ENCODE measurements at places on chromosomes 13 and 19.
A peak's percentile ranks its signal among the peaks of the same experiment; 100 is the strongest.

DNA sequence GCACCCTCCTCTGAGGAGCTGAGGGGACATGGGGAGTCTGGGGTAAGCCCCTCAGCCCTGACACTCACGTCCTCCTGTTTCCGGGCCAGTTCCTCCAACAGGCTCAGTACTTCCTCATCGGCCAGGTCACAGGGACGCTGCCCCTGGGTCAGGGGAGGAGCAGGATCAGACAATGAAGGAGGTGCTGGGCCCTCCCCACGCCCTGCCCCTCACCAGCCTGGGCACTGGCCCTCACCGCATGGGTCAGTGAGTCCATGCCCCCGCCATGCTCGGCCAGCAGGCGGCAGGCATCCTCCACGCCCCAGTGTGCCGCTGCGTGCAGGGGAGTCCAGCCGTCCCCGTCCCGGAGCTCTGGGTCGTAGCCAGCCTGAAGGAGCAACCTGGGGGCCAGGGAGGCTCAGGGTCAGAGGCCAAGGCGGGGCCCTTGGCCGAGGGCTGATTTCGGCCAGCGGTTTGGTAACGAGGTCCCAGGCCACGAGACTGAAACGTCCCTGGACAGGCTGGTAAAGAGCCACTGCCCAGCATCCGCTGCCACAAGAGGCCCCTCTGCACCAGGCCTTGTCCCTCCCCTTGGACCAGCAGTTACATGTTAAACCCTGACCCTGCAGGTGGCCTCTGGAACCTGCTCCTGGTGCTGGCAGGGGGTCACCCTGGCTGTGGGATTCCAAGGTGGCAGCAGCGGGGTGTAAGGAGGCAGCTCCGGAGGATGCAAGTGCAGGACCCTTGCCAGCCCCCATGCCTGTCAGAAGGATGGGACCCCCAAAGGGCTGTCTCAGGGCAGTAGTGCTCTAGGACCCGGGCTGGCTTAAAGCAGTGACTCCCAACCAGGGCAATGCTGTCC, 18.5 kb downstream of the PPP1R12C start:
- DNase-seq: no peak

DNA sequence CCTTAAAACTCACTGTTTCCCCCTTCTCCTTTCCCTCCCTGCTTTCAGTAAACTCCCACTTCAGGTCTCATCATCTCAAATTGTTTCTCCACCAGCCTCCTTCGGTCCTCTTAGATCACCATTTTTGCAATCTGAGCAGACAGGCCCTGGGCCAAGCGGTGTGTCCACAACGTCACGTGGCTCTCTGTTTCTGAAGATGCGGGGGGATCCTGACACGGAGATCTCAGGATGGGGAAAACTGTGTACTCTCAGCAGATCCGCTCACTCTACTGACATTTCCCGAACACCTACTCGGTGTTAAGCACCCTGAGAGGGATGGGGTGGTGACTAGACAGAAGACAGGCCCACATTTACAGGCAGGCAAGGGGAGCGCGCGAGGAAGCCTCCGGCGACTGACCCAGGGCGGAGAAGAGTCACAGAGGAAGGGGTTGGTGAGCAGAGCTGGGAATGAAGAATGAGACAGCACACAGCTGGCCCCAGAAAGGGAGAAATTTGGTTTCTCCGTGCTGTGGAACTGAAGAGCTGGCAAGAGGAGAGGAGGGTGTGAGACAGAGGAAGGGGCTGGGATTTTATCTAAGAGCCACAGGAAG, 38.8 kb downstream of the SERP2 start:
- DNase-seq: no peak

DNA sequence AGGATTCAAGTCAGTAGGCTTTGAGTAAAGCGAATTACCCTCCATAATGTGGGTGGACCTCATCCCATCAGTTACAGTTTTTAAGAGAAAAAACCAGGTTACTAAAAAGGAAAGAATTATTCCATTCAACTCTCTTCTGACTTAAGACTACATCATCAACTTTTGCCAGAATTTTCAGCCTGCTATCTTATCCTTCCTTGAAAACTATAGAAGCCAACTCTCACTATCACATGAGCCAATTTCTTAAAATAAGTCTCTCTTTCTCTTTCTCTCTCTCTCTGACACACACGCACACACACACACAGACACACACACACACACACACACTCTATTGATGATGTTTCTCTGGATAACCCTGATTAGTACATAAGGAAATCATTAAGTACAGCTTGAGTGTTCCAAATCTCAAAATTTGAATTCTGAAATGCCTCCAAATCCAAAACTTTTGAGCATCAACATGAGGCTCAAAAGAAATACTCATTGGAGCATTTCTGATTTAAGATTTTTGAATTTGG, 217.0 kb upstream of the PRR20A start:
- no peak for DNase-seq

GRCh38 chr13:39588384-39588783, 14.6 kb downstream of the LHFPL6 start:
- DNase-seq: no peak

- peak; percentile 8 for DNase-seq
These were observed 546 bp downstream of the TBC1D4 start for GRCh38 chr13:75481176-75482069.

DNA sequence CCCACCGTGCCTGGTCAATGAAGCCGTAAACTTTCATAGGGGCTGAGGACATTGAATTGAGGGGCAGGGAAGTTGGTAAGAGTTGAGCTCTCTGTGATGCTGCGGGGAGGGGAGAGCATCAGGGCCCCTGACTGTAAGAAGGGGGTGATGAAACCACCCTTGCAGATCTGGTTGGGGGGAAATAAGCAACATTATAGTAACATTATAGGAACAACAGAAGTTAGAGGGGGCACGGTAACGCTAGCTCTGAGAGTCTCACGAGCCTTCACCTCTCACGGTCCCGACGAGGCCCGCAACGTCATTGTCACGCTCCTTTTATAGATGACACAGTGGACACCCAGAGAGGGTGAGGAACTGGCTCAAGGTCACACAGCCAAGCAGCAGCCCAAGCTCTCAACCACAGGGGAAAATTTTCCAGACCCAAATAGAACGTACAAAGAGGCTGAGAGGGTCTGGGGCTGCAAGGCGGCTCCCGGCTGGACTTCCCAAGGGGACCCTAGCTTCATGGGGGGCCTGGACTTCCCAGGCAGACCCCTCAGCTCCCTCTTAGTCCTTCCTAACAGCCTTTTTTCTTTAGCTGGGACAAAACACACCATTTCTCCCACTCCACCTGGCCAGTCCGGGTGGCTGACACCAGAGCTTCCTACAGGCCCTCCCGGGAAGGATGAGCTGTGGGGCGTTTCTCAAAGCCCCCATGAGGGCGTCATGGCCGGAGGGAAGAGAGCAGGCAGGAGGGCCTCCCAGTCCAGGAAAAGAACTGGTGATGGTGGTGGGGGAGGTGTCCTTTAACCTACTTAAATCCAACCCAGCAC, 4.1 kb downstream of the TLE5 start:
- DNase-seq: no peak

DNA sequence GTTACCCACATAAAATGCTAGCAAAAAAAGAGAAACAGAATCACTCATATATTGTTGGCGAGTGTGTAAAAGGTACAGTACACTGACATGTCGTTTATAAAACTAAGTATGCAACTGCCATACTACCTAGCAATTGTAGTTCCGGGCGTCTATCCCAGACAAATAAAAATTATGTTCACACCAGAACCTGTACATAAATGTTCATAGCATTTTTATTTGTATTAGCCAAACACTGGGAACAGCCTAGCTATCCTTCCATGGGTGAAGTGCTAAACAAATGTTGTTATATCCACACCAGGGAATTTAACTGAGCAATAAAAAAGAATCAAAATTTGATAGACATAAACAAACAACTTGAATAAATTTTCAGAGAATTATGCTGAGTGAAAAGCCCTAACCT, 28.9 kb upstream of the POSTN start:
- DNase-seq: no peak

Measured in A549 (cell line).